CD4-positive, CD25-positive, alpha-beta regulatory T cell (primary cell): ENCODE measurements at places on chromosomes 2 and 18. TPM values are rescaled to one million over a fixed set of nuclear protein-coding genes. Genes with fewer than 3 reads are reported as not detected.
A peak's percentile ranks its signal among the peaks of the same experiment; 100 is the strongest.

- H3K27me3 ChIP-seq = peaks cover under 1% of the 10 kb centered on the region
- no peak overlapping the region for H3K27ac ChIP-seq
Observed at GRCh38 chr18:77341527-77342325, 92.1 kb downstream of the GALR1 start.

The KLHL14 gene
- not detected for total RNA-seq

GRCh38 chr18:13300029-13300428 lies 81.5 kb downstream of the LDLRAD4 start:
- H3K36me3 ChIP-seq = no peaks in the 10 kb centered on the region
- peaks cover 10% of the 10 kb centered on the region for H3K4me1 ChIP-seq
- H3K27me3 ChIP-seq = no peaks in the 10 kb centered on the region
- H3K4me3 ChIP-seq = no peak overlapping the region
- DNase-seq = no peak
- no peak overlapping the region for H3K27ac ChIP-seq

- no peak for DNase-seq
- H3K4me3 ChIP-seq = no peak overlapping the region
- H3K4me1 ChIP-seq = no peaks in the 10 kb centered on the region
Observed at GRCh38 chr18:2939317-2939716, 73.6 kb downstream of the LPIN2 start.

- no peak overlapping the region for H3K4me3 ChIP-seq
- H3K27ac ChIP-seq = no peak overlapping the region
- H3K4me1 ChIP-seq = no peaks in the 10 kb centered on the region
Observed at GRCh38 chr18:58005011-58005410, 39.0 kb upstream of the NEDD4L start.

GRCh38 chr2:201794294-201794693 lies 12.0 kb upstream of the CDK15 start:
- H3K36me3 ChIP-seq = no peaks in the 10 kb centered on the region
- no peaks in the 10 kb centered on the region for H3K4me1 ChIP-seq
- peaks cover 2% of the 10 kb centered on the region for H3K27me3 ChIP-seq
- H3K4me3 ChIP-seq = no peak overlapping the region

DNA sequence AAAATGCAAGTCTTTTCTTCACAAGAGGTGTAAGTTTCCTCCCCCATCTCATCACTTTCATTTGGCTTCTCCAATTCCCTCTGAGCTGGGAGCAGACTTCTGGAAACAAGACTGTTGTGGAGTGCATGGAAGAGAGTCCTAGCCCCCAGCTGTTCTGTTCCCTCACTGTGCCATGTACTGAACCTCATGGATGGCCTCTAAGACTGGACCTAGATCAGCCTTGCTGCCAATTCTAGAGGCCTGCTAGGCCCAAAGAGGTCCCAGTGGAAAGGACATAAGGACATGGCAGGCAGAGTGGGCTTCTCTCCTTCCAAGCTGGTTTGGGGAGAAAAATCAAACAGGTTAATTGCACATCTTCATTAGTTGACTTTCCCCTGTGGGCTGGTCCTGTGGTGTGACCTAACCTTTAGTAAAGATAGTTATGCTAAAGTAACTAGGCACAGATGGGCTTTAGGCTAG lies 7.3 kb upstream of the CETN1 start:
- H3K27me3 ChIP-seq = no peaks in the 10 kb centered on the region
- H3K36me3 ChIP-seq = no peaks in the 10 kb centered on the region
- H3K4me3 ChIP-seq = no peak overlapping the region
- no peak for DNase-seq
- H3K4me1 ChIP-seq = no peaks in the 10 kb centered on the region
- no peak overlapping the region for H3K27ac ChIP-seq

The KLHL41 gene
- not detected for total RNA-seq

The VWA3B gene
- total RNA-seq = not detected

The GALR1 gene
- not detected for total RNA-seq

The CCDC68 gene
- not detected for total RNA-seq

The KCNF1 gene
- not detected for total RNA-seq

DNA sequence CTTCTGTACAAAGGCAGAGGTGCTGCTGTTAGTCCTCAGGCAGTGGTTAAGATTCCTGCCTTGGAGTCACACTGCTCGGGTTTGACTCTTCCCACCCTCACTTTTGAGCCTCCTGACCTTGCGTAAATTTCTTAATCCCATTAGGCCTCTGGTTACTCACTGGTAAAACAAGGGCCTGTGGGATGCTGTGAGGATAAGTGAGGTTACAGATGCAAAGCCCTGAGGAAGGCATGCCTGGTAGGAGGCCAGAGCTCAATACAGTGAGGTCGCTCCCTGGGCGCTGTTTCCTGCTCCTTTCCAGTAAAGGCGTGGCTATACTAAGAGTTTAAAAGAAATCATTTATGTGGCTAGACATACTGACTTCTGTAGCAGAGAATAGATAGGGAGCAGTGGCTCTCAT lies 127.5 kb upstream of the TMEM200C start:
- H3K27ac ChIP-seq = no peak overlapping the region
- no peaks in the 10 kb centered on the region for H3K4me1 ChIP-seq
- H3K27me3 ChIP-seq = no peaks in the 10 kb centered on the region
- no peaks in the 10 kb centered on the region for H3K36me3 ChIP-seq
- DNase-seq = no peak

The ZAP70 gene
- 431 TPM for total RNA-seq

DNA sequence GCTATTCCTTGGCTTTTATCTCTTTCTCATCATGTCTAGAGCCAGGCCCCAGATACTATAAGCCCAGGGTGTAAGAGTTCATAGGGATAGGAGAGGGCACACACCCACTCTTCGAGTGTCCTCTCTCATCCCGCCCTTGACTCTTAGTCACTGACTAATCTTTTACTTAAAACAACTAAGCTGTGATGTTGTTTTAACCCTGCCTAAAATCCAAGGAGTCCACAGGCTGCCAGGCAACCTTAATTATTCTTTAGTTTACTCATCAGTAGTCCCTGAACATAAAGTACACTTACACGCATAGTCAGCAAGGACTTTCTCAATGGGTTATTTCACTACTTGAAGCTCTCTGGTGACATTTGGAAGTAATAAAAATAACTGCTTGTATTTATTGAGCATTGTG lies 28.4 kb downstream of the GREB1L start:
- no peaks in the 10 kb centered on the region for H3K27me3 ChIP-seq
- no peaks in the 10 kb centered on the region for H3K36me3 ChIP-seq
- H3K27ac ChIP-seq = no peak overlapping the region
- no peak overlapping the region for H3K4me3 ChIP-seq
- no peaks in the 10 kb centered on the region for H3K4me1 ChIP-seq

DNA sequence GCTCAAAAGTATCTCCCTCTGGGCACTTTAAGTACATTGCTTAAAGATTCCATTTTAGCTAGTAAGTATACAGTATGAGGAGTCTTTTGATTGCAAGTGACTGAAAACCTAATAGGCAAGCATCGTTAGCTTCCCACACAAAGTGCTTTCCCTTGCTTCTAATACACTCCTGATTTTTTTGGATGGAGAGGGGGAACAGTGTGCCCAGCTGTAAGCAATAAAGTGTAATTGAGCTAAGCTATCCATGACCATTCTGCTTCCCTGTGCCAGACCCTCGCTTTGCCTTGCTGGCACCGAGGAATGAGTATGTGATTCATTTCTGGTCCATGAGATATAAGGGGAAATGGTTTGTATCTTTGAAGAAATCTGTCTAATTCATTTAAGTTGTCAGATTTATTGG lies 3.8 kb upstream of the ZNF24 start:
- H3K27ac ChIP-seq = no peak overlapping the region
- peaks cover 17% of the 10 kb centered on the region for H3K4me1 ChIP-seq
- DNase-seq = no peak

The GCG gene
- total RNA-seq = not detected

The MYO3B gene
- not detected for total RNA-seq

GRCh38 chr2:25887624-25888242 lies 9.4 kb upstream of the ASXL2 start:
- no peaks in the 10 kb centered on the region for H3K4me1 ChIP-seq
- no peaks in the 10 kb centered on the region for H3K36me3 ChIP-seq
- DNase-seq = no peak

GRCh38 chr2:221517146-221517695 lies 54.9 kb downstream of the EPHA4 start:
- peak overlapping the region; percentile 82 for H3K27ac ChIP-seq
- no peak for DNase-seq
- peaks cover 47% of the 10 kb centered on the region for H3K4me1 ChIP-seq
- H3K4me3 ChIP-seq = peak overlapping the region; percentile 77
- no peaks in the 10 kb centered on the region for H3K36me3 ChIP-seq

GRCh38 chr2:233079473-233079877 lies 19.3 kb downstream of the INPP5D start:
- H3K36me3 ChIP-seq = peaks cover 13% of the 10 kb centered on the region
- H3K27ac ChIP-seq = peak overlapping the region; percentile 89
- peak; percentile 45 for DNase-seq
- no peaks in the 10 kb centered on the region for H3K27me3 ChIP-seq
- H3K4me1 ChIP-seq = peaks cover 100% of the 10 kb centered on the region
- H3K4me3 ChIP-seq = peak overlapping the region; percentile 74

DNA sequence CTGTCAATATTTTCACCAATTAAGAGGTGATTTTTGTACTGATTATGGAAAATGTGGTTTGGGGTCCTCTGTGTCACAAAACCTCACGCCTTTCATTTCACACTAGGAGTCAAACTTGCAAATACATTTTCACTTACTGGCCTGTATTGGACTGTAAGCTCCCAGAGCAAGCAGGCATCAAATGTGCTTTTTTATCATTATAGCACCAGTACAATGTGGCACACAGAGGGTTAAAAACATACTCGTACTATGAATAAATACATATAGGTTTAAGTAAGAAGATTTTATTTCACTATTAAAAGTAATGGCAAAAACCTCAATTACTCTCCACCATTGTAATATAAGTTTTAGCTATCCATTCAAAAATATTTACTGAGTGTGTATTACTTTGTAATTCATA lies 56.7 kb downstream of the ABCB11 start:
- no peak overlapping the region for H3K27ac ChIP-seq
- H3K4me3 ChIP-seq = no peak overlapping the region
- no peaks in the 10 kb centered on the region for H3K4me1 ChIP-seq
- no peak for DNase-seq
- H3K36me3 ChIP-seq = no peaks in the 10 kb centered on the region
